ENCODE measurements at places on chromosomes 11 and 22.

DNA sequence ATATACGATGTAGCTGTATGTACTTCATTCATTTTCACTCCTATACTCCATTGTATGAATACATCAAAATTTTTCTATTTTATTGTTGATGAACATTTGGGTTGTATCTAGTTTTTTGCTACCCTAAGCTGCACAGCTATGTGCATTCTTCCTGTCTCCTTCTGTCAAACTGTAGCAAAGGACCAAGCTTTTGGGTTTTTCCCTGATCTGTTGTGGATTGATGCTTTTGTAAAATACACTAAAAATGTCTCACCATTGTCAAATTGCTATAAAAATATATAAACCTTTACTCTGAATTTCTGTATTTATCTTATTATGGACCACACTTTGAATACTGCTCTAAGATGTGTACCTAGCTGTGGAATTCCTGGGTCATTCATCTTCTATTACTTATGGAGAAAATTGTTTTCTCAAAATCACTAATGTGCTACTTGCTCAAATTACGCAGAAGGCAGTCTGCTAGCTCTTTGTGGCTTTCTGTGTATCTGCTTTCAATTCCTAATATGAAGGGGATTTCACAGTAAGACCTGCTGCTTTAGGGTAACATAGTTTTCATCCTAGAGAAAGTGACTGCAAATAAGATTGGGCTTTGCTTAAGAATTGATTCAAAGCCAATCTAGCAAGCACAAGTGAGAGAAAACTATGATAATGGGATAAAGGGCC, 123.4 kb downstream of the CYP2R1 start:
- DNase-seq = no peak

- no peak for DNase-seq
These were observed 18.2 kb downstream of the CALCB start for GRCh38 chr11:15091625-15092024.

GRCh38 chr11:19290356-19290755, 49.6 kb upstream of the E2F8 start:
- no peak for DNase-seq

DNA sequence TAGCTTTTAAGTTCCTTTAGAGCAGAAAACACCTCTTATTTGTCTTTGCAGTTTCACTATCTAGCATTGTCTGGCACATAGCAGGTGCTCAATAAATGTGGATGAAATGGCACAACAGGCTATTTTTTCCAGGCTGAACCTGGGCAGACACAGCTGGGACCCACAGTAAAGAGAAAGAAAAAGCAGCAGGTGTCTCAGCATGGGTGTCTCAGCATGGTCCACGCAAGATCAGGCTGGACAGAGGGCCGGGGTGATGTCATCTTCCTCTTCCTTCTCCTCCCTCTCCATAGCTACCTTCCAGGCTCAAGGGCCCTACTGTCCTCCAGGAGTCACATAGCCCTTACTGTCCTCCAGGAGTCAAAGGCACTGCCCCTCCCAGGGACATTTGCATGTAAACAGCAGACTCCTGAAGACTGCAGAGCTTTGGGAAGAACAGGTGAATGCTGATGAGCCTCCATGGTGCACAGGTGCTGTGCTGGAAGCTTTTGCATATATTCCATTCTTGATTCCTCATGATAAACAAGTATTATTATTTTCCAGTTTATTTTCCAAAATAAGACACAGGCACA, 65.2 kb downstream of the DSCAML1 start:
- DNase-seq = no peak

- DNase-seq = no peak
These were observed 28.5 kb upstream of the ALKBH3 start for GRCh38 chr11:43852057-43852636.

DNA sequence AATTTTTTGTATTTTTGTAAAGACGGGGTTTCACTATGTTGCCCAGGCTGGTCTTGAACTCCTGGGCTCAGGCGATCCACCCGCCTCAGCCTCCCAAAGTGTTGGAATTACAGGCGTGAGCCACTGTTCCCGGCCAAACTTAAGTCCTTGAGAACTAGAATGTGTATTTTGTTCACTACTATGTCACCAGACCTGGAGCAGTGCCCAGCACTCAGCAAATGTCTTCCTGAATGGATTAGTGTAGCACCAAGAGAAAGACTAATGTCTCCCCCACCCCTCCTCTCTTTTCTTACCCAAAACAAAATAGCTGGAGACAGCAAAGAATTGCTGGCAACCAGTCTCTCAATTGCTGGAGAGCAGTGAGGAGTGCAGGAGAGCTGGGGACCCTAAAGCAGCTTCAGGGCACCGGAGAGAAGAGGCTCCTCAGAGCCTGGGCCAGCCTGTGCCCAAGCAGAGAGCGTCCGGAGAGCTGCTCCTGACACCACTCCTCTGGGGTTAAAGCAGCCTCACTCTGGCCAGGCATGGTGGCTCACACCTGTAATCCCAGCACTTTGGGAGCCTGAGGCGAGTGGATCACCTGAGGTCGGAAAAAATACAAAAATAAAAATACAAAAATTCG, 14.9 kb downstream of the SLC25A18 start:
- DNase-seq = peak; percentile 65

Data from ovary (tissue), 10 donors.